ENCODE measurements at places on chromosomes 6 and 20.

GRCh38 chr6:110541701-110542309, 65.4 kb upstream of the SLC22A16 start:
- DNase-seq, result peak; percentile 86

- no peak for DNase-seq
These were observed 13.3 kb downstream of the FRK start for GRCh38 chr6:116047173-116047933.

DNA sequence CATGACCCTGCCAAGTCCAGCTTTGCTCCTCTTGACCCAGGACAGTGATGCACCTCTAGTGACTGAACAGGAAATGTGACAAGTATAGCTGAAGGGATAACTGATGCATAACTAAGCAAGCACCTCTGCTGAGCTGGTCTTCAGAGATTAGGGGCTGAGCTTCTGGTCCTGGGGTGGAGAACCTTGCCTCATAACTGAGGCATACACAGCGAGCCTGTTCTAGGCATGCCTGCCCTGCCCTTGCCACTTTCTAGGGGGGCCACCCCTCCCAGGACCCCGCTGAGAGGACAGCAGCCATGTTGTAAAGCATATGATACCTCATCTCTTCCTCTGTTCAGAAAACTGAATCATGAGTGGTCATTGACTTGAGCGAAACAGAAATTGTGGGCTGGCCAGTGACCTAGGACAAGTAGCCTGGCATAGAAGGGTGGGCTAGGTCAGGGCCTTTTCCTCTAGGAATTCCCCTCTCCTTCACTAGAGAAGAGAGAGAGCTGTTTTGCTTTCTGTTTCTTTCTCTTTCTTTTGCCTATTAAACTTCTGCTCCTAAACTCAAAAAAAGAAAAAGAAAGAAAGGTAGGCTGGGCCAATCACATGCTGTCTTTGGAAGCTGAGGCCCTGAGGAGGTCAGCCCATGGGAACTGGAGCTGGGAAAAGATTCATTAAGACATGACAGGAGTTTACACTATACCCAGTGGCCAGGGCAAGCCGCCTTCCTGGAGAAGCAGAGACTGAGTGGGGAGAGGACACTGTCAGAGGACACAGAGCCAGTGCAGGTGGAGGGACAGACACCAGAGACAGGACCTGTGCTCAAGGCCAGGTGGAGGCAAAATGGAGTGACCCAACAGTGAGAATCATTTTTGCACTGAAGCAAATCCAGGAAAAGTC, 23.1 kb downstream of the ALDH5A1 start:
- no peak for DNase-seq

- DNase-seq, result no peak
These were observed 601.2 kb upstream of the ARID1B start for GRCh38 chr6:156175971-156176421.

- no peak for DNase-seq
These were observed 63.6 kb downstream of the SSR1 start for GRCh38 chr6:7249391-7249790.

- peak; percentile 9 for DNase-seq
These were observed 175.0 kb downstream of the CARMIL1 start for GRCh38 chr6:25454136-25454535.
